ENCODE measurements at places on chromosomes 4 and X. TPM values are rescaled to one million over a fixed set of nuclear protein-coding genes. Genes with fewer than 3 reads are reported as not detected.

Gene GPC3
- 0.08 TPM for polyA plus RNA-seq

DNA sequence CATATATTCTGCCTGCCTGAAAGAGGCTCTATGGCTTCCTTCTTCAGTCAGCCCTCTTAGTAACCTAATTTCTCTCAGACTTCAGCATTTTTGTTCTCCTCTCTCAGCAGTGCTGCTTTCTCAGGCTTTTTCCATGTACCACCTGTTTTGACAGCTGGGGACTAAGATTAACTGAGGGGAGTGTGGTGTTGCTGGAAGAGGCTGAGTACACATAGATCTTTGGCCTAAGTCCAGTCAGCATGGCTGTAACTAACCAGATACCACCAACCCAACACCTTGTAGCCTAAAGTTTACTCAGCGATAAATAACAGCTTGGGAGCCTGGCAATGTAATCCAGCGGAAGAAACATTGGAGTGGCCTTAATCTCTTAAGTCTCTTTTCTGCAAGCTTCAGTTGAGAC, 85.5 kb downstream of the RTL3 start:
- H3K27ac ChIP-seq: no peak overlapping the region
- DNase-seq: no peak
- no peak overlapping the region for H3K4me3 ChIP-seq

- DNase-seq: no peak
- H3K36me3 ChIP-seq: no peaks in the 10 kb centered on the region
- H3K27ac ChIP-seq: no peak overlapping the region
- no peaks in the 10 kb centered on the region for H3K4me1 ChIP-seq
These were observed 537.9 kb upstream of the LCORL start for GRCh38 chr4:18559492-18559891.

Gene SOD3
- polyA plus RNA-seq: not detected

Data from keratinocyte (primary cell).